ENCODE measurements at places on chromosomes 5 and 9.

- no peak for DNase-seq
Measured at GRCh38 chr5:177112589-177113220, 20.9 kb upstream of the NSD1 start.

DNA sequence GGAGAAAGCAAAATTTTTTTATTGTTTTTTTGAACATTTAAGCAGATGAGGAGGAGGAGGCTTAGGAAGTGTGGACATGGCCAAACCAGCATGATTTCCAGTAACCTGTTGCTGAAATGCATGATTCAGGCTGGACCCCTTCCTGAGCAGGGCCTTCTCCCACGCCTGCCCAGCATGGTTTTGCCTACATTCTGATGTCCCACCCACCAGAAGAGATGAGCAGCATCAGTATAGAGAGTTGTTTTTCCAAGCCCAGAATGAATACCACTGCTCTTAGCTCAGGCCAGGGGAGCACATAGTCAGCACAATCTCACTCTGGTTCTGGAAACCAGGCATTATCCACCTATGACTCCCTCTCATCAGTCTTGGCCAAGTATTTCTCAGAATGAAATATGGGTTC is 90.1 kb downstream of the PAPPA start:
- no peak for DNase-seq

DNA sequence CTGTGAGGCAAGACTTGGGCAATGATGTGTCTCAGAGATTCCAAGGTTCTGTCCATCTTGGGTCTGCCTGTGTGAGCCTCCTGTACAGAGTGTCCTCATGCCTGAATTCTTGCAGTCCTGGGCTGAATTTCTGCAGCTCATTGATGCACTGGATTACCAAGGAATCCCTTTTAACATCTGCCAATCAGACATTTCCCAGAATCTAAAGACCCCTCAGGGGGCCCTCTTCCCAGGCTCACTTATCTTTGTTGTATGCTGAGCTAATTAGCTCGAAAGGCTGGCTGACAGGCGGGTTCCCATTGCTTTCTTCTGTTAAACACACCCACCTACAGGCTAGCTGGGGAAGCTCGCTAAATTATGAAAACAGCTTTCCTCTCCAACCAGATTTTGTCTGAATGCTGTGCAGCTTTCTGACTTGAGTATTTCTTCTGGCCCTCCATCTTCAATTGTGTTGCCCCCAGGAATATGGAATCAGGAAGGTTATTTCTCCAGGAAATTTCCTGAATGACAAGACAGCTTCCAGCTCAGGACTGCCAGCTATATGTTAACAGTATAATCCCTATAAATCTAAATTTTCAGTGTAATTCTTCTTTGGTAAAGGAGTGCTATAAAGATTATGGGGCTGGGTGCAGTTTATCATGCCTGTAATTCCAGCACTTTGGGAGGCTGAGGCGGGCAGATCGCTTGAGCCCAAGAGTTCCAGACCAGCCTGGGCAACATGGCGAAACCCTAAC is at the start of gene LIX1:
TSS of gene LIX1 (minus strand) at position 91 of the 734 bp plus-strand sequence. CDS start at position 56, 35 bp downstream.
- DNase-seq, result no peak

- no peak for DNase-seq
Measured at GRCh38 chr9:25029743-25030142, 484.0 kb upstream of the IZUMO3 start.

GRCh38 chr9:115717711-115718173 is 435.8 kb upstream of the PAPPA start:
- DNase-seq, result no peak

All from esophagus squamous epithelium (tissue), 5 donors.